T-helper 2 cell (primary cell): ENCODE measurements at places on chromosomes 11 and 22.

GRCh38 chr22:42670921-42671709, 21.9 kb upstream of the CYB5R3 start:
- DNase-seq: no peak

DNA sequence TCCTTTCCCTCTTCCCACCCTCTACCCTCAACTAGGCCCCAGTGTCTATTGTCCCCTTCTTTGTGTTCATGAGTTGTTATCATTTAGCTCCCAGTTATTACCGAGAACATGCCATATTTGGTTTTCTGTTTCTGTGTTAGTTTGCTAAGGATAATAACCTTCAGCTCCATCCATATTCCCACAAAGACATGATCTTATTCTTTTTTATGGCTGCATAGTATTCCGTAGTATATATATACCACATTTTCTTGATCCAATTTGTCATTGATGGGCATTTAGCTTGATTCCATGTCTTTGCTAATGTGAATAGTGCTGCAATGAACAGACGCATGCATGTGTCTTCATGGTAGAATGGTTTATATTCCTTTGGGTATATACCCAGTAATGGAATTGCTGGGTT, 17.8 kb downstream of the C11orf71 start:
- no peak for DNase-seq

DNA sequence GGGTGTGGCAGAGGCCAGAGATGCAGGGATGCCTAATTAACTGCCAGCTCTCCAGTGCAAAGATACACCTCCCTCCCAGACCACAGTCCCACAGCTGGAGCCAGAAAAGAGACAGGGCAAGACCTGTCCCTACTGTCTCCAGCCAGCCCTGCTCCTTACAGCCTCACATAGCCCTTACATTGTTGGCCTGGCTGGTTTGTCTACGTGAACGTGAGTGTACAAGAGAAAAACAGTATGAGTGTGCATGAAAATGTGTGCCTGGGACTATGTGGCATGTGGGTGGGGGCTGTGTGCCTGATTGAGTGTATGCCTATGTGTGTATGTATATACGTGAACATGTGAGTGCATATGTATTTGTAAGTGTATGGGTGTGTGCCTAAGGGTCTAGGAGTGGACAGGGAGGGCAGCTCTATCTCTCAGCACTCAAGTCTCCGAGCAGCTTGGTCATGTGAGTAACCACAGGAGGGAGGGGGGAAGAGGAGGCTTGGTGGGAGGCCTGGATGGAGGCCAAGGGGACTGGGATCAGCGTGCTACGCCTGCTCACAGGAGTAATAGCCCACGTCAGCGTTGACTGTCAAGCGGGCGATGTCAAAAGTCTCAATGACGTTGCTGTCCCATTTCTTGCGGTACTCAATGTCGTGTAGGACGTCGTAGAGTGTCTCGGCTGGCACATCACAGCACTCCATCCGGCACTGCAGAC, 6.6 kb upstream of the ARAP1 start:
- DNase-seq: no peak

GRCh38 chr11:126619516-126619915, 264.0 kb downstream of the ST3GAL4 start:
- no peak for DNase-seq

- DNase-seq: no peak
These were observed 61.4 kb downstream of the LIF start for GRCh38 chr22:30185129-30185528.
